ENCODE measurements at places on chromosomes 16 and 17.

- DNase-seq, result no peak
Measured at GRCh38 chr16:81841722-81842121, 62.6 kb downstream of the PLCG2 start.

DNA sequence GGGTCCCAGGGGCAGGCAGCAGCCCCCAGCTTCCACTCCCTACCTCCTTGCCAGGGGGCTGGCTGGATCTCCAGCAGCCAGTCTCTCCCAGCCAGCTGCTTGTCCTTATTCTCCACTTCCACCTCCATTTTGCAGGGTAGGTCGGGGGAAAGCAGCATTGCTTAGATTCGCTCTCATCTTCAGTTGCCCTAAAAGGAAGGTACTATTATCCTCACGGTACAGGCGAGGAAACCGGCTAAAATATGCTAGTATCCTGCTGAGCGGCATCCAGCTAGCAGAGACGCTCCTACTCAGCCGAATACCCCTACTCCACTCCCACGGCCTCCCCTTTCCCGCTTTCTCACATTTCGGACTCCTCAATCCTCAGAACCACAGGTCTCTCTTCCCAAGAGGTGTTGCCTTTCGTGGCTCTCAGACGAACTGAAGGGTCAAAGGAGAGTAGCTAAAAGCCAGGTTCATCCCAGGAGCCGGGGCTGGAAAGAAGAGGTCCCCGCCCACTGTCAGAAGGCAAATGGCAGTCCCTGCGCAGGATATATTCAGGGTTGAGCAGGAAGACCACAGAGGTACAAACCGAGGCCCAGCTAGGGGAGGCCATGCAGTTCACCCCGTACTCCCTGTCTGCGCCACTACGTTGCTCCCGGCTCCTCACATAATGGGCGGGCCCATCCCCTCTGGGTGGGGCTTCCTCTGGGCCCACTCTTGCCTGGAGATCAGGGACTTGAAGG, 1.7 kb upstream of the RAB11FIP4 start:
- no peak for DNase-seq

GRCh38 chr17:79086609-79087427, 12.2 kb downstream of the ENGASE start:
- DNase-seq, result no peak

- DNase-seq, result no peak
Measured at GRCh38 chr17:63337579-63337978, 108.5 kb downstream of the CYB561 start.

DNA sequence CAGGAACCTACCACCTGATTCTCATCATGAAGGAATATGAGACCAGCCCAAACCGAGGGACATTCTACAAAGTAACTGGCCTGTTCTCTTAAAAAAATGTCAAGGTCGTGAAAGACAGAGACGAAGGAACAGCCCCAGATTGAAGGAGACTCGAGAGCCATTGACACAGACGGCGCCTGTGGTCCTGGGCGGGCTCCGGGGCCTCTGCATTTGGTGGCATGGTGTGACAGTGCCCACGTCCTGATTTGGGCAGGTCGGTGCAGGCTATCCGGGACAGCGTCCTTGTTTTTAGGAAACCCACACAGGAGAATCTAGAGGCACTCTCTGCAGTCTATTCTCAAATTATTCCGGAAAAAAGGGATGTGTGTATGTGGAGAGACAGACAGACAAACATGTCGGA, 64.1 kb downstream of the ADCY9 start:
- no peak for DNase-seq

GRCh38 chr16:25256695-25257469, 763 bp downstream of the ZKSCAN2 start:
- no peak for DNase-seq

DNA sequence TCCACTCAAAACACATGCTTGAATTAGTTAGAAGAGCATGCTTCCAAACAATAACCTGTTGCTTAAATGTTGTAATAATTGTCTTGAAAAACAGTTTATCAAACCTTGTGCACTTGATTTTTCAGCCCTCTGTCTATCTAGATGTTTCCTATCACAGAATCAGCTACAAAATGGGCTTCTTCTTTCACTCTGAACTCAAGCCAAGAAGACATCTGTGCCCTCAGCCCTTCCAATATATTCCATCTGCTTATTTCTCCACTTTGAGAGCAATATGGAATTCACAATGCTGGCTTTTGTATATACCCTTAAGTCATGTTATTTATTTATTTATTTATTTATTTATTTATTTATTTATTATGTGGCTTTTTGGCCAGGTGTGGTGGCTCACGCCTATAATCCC, 234.2 kb downstream of the TOX3 start:
- no peak for DNase-seq

DNA sequence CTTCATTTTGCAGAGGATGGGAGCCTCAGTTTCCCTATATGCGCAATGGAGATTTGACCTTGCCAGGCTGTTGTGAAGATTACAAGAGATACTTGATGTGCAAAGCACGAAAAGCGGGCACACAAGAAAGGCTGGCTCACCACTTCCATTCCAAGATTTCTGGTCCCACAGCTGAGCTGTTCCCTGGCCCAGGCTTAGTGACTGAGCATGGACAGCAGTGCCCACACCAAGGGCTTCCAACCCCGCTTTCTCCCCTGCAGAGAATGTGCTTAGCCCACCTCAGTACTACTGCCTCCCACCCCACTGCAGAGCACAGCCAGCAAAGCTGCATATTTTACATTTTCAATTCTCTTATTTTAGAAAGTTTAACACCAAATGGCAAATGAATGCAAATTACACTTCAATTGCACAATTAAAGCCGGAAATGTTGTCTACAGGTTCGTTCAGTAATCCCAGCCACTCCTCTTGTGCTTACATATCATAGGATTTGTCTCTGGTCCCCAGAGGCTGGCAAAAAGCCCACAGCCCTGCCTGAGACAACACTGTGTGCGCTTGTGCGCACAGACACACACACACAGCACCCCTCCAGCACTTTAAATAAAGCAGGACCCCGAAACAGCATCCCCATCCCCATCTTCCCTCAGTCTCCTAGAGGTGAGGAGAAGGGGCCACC, 51.8 kb downstream of the VAC14 start:
- no peak for DNase-seq

- DNase-seq, result no peak
Measured at GRCh38 chr16:19446886-19447285, 29.2 kb downstream of the TMC5 start.

DNA sequence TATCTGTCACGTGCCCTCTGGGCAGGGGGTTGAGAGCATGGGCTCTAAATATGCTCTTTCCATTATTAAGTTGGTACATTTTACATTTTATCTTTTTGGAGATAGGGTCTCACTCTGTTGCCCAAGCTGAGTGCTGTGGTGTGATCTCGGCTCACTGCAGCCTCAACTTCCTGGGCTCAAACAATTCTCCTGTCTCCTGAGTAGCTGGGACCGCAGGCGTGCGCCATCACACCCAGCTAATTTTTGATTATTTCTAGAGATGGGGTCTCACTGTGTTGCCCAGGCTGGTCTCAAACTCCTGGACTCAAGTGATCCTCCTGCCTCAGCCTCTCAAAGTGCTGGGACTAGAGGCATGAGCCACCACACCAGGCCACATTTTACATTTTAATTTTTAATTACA, 43.9 kb upstream of the KDM6B start:
- no peak for DNase-seq

- DNase-seq, result no peak
Measured at GRCh38 chr16:55035029-55035428, 104.4 kb downstream of the IRX5 start.

DNA sequence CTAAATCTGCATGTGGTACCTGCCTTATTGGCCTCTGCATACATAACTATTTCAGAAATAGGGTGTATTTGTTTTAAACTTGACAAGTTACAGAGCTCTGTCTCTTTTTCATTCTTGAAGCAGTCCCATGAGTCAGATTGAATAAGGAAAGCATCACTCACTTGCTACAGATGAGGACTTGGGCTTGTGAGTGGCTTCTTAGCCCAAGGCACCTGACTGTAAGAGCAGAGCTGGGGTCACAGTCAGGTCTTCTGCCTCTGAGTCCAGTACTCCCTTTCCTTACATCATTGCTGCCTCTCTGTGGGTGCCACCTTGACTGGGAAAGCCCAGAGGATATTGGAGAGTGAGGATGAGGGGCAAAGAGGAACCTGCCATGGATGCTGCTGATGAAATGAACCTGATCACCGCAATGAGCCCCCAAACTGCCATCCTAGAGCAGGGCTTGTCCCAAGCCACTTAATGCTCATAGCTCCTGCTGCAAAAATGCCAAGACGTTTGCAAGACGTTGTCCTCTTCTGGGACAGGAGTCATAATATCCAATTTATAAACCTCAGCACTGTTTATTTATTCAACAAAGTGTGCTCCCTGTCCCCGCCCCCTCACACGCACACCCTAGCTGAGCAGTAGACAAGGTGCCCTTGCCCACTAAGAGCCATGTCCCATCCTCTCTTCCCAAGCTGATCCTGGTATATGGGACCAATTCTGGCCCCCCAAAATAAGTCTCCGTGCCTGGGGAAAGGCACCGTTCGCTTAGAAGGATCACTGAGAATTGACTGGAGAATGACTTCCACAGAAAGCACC, 74.1 kb downstream of the CCDC182 start:
- no peak for DNase-seq

DNA sequence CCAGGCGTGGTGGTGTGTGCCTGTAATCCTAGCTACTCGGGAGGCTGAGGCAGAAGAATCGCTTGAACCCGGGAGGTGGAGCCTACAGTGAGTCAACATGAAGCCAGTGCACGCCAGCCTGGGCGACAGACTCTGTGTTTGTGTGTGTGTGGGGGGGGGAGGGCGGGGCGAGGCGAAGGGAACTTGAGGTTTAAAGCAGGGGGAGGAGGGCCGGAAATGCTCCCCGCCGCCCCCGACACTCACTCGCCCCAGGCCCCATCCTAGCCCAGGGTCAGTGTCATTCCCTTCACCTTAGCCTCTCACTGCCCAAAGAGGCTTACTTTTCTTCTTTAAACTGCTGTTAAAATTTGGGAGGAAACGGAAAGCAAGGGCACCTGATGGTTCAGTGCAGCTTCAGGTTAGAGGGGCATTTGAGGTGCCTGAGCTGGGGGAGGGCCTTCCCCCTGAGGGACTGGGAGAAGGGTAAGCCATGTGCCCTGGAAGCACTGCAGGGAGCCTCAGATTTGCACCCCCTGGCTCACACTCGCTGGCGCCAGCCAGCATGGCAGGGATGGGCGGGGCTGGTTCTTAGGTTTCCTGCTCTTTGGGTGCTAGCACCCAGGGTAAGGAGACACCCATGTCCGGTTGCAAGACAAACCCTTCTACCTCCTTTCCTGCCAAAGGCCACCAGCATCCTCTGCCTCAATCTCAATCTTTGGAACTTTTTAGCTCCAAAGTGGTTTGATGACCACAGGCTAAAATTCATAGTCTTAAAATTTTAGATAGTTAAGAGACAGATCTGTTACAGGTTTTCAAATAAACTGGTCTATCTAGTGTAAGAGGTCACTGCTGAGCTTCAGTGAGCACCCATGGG, 2.2 kb upstream of the LIMD2 start:
- peak; percentile 68 for DNase-seq

- no peak for DNase-seq
Measured at GRCh38 chr17:47846716-47847340, 4.1 kb downstream of the SP6 start.

DNA sequence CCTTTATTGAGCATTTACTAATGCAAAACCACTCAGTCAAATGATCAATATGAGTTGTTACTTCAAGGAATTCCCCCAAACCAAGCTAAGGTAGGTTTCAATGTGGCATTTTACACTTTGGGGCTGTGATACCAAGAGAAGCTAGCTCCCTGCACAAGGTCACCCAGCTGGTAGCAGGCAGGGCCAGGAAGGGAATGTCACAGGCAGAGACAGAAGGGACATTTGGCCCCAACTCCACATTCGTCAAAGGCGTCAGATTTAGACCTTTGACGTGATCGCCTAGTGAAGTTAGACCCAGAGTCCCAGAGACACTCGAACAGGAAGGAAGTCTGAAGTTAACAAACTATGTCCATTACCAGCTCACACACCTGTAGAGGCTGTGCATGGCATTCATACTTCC, 5.5 kb upstream of the SMG1 start:
- DNase-seq, result no peak

GRCh38 chr16:56102183-56102686, 89.1 kb upstream of the GNAO1 start:
- DNase-seq, result no peak

DNA sequence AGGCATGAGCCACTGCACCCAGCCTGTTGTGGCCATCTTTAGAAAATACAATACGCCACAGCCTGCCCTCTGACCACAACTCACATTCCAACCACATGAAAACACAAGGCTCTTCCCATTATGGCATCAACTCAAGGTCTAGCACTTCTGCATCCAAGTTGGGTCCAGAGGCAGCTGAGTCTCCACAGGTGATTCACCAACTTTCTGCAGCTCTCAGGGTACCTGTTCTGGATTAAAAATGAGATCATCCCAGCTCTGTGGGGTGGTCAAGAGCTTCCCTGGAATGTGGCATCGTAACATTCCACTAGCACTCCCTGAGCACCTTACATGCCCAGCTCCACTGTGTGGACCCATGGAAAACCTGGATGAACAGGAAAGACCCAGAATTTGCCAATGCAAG, 9.9 kb upstream of the GUCY2D start:
- no peak for DNase-seq

DNA sequence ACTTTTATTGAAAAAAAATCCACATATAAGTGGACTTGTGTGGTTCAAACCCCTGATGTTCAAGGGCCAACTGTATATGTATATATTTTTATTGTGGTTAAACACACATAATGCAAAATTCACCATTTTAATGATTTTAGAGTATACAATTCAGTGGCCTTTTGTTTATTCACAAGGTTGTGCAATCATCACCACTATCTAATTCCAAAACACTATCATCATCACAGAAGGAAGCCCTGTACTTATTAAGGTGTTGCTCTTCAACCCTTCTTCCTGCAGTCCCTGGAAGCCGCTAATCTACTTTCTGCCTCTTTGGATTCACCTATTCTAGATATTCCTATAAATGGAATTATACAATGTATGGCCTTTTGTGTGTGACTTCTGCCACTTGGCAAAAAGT, 23.0 kb downstream of the MAP2K6 start:
- no peak for DNase-seq

- DNase-seq, result no peak
Measured at GRCh38 chr17:59558039-59558438, 7.4 kb upstream of the DHX40 start.

DNA sequence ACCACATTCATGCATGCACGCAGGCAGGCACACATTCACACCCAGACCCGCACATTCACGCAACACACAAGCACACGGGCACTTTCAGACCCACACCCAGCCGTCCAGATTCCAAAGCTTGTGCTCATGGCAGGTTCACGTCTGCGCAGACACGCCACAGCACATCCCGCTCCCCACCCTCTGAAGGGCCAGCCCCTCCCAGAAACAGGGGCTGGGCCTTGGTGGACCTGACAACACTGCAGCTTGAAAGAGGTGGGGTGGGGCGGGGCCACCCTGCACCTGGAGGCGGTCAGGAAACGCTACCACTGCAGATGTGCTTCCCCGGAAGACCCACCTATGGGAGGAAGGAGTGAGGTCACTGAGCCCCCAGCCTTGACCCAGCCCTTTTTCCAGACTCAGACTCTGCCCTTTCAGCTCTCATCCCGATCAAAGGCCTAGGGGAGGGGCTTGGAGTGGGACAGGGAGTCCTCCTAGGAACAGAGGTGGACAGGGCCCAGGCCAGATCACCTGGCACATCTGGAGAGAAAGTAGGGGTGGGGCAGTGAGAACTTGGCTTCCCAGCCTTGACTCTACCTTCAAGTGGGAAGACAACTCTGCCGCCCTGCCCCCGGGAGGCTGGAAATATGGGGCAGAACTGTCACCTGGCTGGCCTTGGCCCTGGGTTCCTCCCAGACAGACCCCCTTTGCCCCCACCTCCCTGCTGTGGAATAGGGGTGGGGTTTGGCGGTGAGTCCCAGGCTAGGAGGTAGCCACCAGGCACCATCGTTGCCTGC, 11.0 kb downstream of the P3H4 start:
- DNase-seq, result no peak
